Activated CD4-positive, alpha-beta T cell treated with anti-CD3 and anti-CD28 coated beads, Interleukin-2, Interleukin-6, amounts not matched to agents 100 ng/mL and 50 ng/mL, durations not matched to agents 16 hours and 8 hours (primary cell): ENCODE measurements at places on chromosomes 6 and 20.
A peak's percentile ranks its signal among the peaks of the same experiment; 100 is the strongest.

- DNase-seq: peak; percentile 20
Observed at GRCh38 chr6:39980839-39981580, 46.7 kb upstream of the MOCS1 start.

DNA sequence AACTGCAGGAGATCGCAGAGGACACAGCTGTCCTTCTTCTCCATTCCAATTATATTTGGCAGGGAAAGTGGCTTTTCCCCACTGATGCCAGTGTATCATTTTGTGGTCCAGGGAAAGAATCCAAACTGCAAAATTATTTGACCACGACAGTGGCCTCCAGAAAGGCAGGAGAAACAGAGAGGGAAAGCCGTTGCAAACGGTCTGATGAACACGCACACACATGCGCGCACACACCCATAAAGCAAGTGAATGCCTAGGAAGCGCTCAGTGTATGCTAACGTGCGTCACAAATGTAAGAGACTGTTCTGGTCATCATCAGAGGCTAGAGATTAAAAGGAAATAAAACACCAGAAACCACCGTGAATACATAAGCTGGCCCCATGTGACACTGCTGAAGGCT, 54.0 kb downstream of the NPEPL1 start:
- no peak for DNase-seq

DNA sequence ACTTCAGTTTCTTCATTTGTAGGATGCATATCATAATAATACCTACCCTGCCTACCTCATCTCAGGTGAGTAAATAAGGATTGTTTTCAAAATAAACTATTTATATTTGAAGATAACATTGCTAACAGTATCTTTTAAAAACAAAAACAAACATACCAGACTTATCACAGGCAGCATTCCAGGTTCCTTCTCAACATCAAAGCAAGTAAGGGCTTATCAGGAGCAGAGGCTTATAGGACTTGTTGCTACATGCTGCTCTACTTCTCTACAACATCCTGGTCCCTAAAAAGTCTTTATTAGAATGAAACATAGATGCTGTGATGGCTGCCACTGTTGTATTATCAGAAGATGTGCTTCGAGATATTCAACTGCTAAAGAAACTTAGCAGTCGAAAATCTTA, 149.2 kb upstream of the PRDM1 start:
- DNase-seq: no peak

DNA sequence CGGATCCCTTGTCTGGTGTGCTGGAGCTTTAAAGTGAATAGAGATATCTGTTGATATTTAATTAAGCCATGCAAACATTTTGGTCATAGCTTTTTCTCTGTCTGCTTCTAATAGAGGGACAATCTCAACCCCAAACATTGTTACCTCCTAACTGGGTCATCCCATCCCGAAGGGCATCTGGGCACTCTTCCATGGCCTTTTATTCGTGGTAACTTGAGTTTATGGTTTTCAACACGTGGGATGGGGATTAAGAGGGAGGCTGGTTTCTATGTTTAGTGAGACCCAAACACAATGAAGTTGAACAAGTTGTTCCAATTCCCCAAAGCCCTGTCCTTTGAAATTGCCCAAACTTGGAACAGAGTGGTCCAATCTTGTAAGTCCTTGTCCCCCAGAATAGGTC, 1.4 kb upstream of the ENPP5 start:
- no peak for DNase-seq

DNA sequence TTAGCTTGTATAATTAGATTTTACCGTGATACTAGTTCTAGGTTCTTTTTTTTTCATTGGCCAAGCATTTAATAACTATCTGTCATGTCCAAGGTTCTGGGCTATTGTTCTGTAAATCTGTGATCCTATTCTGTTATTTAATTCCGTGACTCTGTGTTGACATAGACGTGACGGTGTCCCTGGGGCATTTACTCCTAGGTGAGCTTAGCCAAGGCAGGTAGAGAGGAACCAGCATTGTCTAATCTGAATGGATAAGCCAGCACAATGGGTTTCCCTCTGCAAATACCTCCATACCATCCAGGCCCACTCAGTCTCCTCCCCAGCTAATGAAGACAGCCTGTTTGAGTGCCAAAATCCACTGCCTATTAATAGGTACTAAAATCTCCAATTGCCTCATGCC, 8.9 kb upstream of the CDSN start:
- DNase-seq: no peak

GRCh38 chr6:22433745-22434144, 135.6 kb upstream of the HDGFL1 start:
- DNase-seq: no peak

DNA sequence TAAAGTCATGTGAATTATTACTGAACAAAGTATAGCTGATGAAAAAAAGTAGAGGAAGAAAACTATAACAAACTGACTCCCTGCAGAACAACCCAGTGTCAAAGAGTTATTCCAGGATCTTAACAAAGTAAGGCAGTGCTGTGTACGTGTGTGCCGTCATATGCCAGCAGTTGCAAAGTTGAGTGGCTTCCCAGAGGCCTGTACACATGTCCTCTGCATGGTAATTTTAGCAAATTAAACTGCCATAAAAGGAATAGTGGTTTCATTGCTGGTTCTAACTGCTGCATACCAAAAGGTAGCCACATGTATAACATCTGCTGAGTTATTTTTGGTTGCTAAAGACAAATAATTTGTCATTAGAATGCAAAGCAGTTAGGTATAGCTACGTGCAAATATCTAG, 44.8 kb downstream of the RIPOR2 start:
- DNase-seq: no peak

GRCh38 chr6:150733726-150734125, 131.8 kb upstream of the MTHFD1L start:
- no peak for DNase-seq

GRCh38 chr20:56249244-56249955, 868 bp downstream of the MC3R start:
- DNase-seq: peak; percentile 52

DNA sequence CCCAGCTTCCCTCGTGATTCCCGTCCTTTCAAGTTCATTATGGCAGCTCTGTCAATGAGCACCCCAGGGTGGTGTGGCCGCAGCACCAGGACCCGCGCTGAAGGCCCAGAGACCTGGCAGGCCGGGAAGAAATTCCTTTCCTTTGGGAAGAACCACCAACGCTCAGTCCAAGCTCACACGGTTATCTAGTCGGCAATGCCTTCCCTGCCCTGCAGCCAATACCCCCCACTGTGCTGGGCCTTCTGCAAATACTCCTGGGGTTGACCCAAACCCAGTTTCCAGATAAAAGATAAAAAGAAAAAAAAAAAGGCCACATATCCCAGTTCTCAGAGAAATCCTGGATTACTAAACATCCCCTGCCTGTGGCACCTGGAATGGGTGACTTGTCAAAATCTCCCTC, 28.7 kb downstream of the PXDC1 start:
- no peak for DNase-seq

GRCh38 chr6:60668428-60668827, 1617.6 kb downstream of the KHDRBS2 start:
- DNase-seq: no peak

DNA sequence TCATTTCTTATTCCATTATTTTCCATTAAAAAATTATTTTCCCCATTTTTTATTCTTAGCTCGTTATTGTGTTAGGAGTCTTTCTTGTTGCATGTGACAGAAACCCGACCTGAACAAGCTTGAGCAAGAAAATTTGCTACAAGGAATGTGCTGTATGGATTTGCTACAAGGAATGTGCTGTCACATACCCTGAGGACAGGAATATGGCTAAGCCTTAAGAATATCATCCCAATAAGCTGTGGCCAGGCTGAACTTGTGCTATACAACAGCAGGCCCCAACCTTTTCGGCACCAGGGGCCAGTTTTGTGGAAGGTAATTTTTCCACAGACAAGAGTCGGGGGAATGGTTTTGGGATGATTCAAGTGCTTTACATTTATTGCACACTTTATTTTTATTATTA, 114.0 kb downstream of the TRMT11 start:
- DNase-seq: no peak

DNA sequence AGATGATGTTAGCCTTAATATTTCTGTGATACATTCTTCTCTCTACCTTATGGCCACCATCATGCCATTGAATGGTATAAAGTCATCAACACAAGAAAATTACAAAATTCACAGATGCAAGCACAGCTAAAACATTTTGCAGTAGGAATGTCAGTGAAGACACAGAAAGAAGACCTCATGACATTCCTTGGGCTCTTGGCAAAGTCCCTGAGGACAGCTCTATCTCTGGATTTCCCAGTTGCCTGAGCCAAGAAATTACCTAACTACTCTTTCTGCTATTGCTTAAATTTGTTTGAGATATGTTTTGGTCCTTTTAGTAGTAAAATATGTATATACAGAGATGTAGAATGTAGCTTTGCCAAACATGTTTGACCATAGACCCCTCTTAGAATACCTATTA, 201.0 kb upstream of the STXBP5 start:
- DNase-seq: no peak

- DNase-seq: no peak
Observed at GRCh38 chr20:54218470-54218869, 10.6 kb downstream of the PFDN4 start.

GRCh38 chr6:74550821-74551220, 655.0 kb downstream of the COL12A1 start:
- DNase-seq: no peak

GRCh38 chr20:62735331-62735821, 26.7 kb downstream of the NTSR1 start:
- DNase-seq: no peak

- no peak for DNase-seq
Observed at GRCh38 chr20:63212393-63212730, 3.6 kb downstream of the YTHDF1 start.

GRCh38 chr6:14425805-14426204, 308.2 kb downstream of the CD83 start:
- no peak for DNase-seq

GRCh38 chr20:64053841-64054661, 4.6 kb upstream of the SOX18 start:
- no peak for DNase-seq

GRCh38 chr20:32798046-32798981, 21.4 kb upstream of the MAPRE1 start:
- DNase-seq: no peak

DNA sequence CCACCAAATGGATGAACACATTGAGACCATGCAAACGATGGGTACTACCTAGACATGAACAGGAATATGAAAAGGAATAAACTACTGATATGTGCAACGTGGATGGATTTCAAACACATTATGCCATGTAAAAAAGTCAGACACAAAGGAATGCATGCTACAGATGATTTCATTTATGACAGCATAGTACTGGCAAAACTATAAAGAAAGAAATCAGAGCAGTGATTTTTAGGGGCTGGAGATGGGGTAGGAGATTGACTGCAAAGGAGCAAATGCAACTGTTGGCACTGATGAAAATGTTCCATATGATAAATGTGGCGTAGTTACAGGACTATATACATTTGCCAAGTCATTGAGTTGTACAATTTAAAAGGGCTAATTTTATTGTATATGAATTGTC, 13.4 kb upstream of the COL12A1 start:
- no peak for DNase-seq

GRCh38 chr6:73134588-73134987, 90.7 kb downstream of the KHDC1L start:
- peak; percentile 37 for DNase-seq

DNA sequence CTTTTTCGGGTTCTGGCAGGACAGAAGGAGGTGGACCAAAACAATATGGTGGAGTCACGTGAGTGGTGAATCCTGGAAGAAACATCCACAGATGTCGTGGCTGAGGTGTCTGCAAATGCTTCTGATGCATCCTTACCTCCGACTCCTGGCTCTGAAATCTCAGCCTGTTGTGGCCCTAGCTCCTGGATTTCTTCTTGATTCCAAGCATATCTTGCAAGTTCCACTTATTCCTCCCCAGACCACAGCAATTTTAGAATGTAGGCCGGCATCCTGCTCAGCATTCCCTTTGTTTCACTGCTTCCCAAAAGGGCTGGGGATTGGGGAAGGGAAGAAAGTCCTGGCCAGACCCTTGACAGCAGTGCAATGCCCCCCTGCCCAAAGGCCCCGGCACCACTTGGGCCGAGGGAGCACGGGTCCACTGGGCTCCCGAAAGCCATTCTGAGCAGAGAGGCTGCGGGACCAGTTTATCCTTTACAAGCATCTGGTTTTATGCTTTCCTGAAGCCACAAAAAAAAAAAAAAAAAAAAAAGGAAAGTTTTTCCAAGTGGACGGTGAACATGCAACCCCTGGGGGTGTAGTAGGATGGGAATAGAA, 200.9 kb upstream of the RNF24 start:
- no peak for DNase-seq

DNA sequence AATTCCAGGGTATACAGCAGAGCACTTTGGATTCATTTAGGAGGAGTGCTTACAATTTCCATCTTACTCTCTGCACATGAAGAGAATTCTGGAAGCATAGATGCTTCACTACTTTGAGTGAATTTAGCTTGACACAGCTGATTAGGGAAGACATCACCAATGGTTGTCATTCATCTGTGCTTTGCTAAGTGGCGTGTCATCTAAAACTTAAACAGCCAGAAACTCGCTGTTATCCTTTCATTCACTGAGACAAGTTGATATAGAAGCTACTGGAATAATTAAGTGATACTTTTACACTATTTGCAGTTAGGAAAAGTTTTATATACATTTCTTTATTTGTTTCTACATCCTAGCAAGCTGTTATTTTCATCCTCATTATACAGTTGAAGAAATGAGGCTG, 635.3 kb upstream of the FLRT3 start:
- DNase-seq: no peak

DNA sequence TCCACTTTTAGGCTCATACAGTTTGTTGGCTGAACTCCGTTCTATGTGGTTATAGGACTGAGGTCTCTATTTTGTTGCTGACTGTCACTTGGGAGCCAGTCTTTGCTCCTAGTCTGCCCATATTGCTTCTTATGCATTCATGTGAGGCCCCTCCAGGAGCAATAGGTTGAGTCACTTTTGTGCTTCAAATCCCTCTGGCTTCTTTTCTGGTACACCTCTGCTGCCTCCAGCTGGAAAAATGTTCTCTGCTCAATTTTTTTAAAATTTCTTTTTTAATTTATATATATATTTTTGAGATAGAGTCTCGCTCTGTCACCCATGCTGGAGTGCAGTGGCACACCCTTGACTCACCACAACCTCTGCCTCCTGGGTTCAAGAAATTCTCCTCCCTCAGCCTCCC, 42.7 kb upstream of the NOX3 start:
- DNase-seq: no peak

- no peak for DNase-seq
Observed at GRCh38 chr6:116773886-116774285, 8.4 kb upstream of the FAM162B start.

DNA sequence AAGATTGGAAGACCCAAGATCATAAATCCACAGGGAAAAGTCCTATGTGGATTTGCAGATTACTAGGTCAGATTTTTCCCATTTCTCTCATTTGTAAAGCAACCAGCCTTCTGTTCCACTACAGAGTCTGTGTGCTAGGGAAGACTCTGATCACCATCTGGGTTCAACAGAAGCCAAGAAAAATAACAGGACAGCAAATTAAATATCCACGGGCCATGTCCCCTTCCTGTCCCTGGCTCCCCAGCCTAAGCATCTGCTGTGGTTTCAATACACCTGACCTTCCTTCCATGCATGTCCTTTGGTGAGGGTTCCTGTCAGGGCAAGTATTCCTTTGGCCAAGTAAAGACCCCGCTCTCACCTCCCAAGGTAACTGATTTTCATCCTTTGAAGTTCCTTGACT, 558.8 kb downstream of the KIF16B start:
- no peak for DNase-seq

- no peak for DNase-seq
Observed at GRCh38 chr20:49824206-49824605, 11.6 kb downstream of the SLC9A8 start.

- DNase-seq: no peak
Observed at GRCh38 chr6:17780061-17780460, 73.3 kb upstream of the NUP153 start.

GRCh38 chr6:41597246-41598000, 40.8 kb upstream of the MDFI start:
- DNase-seq: no peak
